ENCODE measurements at places on chromosomes 16 and 17.

DNA sequence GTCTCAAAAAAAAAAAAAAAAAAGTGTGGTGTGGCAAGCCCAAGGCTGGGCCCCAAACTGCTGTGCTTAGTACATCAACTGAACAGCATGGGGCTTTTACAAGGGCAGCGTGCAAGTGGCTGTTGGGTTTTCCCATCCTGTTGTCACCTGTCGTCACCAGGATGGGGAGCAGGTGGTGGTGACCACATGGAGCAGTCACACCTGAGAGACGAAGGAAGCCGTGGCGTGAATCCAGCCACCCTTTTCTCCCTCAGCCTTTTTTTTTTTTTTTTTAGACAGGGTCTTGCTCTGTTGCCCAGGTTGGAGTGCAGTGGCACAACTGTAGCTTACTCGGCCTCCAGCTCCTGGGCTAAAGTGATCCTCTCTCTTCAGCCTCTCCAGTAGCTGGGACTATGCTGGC lies 4.1 kb upstream of the MRPL58 start:
- peak; percentile 52 for DNase-seq

GRCh38 chr16:89893642-89894548 lies 20.5 kb downstream of the TCF25 start:
- DNase-seq = no peak

DNA sequence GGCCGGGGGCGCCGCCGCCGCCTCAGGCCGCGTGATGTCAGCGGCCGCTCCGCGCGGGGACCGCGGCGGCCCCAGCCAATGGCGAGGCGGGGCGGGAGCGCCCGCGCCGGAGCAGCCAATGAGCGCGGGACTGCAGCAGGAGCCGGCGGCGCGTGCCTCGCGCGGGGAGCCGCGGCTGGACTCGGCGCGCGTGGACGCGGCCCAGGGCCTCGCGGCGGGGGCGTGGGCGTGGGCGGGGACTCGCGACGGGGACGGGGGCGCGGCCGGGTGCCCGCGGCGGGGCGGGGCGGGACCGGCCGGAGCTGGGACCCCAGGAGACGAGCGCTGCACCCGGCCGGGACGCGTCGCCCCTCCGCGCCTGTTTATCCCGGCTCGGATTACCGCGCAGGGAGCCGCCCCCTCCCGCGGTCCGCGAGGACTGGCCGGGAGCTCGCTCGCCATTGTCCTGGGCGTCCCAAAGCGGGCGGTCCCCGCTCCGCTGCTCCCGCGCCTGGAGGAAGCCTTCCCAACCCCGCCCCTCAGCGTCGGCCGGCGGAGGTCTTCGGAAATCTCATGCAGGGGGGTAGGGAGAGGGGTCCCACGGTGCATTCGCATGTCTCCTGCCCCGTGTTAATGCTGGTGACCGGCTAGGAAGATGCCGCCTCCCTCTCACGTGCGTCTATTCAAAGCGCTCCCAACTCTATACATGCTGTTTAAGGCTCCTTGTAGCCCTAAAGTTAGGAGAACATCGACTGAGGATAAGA lies at the start of gene RNF157:
RNF157 (minus strand) TSS at position 33 of the 743 bp plus-strand sequence. CDS start 253 bp downstream, outside the sequence.
- peak; percentile 72 for DNase-seq

- DNase-seq = no peak
Measured at GRCh38 chr17:83125515-83126274, 46.3 kb downstream of the METRNL start.

- DNase-seq = peak; percentile 27
Measured at GRCh38 chr17:80774643-80775281, 216.9 kb upstream of the CHMP6 start.

GRCh38 chr17:44118427-44119050 lies 4.9 kb downstream of the HDAC5 start:
- DNase-seq = no peak

DNA sequence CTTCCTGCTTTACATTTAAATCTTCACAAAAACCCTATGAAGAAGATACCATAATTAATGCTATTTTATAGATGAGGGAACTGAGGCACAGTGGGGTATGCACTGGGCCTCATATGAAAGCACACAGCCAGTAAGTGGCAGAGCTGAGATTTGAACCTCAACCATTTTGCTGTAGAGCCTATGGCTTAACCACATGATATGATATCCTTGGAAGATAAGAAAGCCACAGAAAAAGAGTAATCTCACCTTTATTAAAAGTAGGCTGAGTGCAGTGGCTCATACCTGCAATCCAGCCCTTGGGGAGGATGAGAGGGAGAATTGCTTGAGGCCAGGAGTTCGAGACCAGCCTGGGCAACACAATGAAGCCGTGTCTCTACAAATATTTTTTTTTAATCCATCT lies 15.0 kb upstream of the TOB1 start:
- no peak for DNase-seq

DNA sequence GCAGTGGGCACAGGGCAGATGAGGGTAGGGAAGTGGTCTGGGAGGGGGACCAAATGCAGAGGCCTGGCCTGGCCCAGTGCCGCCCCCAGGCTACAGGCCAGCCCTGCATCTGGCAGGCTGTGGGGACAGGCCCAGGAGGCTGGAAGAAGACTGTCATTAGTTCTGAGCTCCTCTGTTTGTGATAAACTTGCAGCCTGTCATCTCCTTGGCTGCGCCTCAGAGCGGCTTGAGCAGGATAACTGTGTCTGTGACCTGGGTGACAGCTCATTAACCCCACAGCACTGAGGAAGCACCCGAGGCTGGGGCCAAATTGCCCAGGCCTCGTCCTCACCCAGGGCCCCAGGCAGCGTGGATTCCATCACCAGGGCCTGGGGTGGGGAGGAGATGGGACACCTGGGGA lies 23.9 kb downstream of the ABCC3 start:
- DNase-seq = no peak

- no peak for DNase-seq
Measured at GRCh38 chr17:12089809-12090384, 69.2 kb downstream of the MAP2K4 start.

- DNase-seq = no peak
Measured at GRCh38 chr17:74249590-74250270, 24.3 kb upstream of the DNAI2 start.

GRCh38 chr16:2095315-2095853 lies 40.3 kb downstream of the PKD1 start:
- DNase-seq = no peak

DNA sequence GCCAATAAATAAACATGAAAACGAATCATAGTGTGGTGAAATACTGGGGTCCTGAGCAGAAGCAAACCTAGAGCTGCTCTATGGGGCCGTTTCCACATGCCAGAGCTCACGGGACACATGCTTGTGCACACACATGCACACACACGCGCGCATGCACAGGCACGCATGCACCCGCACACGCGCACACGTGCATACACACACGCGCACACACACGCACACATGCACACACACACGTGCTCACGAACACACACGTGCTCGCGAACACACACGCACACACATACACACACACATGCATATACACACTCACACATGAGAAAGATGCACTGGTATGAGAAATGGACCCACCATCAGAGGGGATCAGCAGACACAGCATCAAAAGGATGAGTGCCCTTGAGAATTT lies 52.2 kb upstream of the DNAJA2 start:
- no peak for DNase-seq

- no peak for DNase-seq
Measured at GRCh38 chr17:3890082-3890877, 2.6 kb downstream of the CAMKK1 start.

DNA sequence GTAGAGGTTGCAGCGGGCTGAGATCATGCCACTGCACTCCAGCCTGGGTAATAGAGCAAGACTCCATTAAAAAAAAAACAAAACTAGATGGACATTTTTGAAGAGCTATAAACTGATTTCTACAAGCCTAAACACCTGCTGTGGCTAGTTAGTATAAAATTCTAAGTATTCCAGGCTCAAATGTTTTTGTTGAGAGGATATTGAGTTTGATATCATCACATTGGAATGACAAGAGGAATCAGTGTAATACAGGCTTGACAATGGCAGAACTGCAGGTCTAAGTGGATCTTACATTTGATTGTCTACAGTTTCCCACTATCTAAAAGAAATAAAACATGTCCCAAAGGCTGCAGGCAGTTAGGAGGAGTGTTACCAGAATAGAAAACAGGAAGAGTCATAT lies 23.9 kb upstream of the DLX3 start:
- DNase-seq = no peak

GRCh38 chr17:1123921-1124715 lies 55.7 kb downstream of the ABR start:
- no peak for DNase-seq

DNA sequence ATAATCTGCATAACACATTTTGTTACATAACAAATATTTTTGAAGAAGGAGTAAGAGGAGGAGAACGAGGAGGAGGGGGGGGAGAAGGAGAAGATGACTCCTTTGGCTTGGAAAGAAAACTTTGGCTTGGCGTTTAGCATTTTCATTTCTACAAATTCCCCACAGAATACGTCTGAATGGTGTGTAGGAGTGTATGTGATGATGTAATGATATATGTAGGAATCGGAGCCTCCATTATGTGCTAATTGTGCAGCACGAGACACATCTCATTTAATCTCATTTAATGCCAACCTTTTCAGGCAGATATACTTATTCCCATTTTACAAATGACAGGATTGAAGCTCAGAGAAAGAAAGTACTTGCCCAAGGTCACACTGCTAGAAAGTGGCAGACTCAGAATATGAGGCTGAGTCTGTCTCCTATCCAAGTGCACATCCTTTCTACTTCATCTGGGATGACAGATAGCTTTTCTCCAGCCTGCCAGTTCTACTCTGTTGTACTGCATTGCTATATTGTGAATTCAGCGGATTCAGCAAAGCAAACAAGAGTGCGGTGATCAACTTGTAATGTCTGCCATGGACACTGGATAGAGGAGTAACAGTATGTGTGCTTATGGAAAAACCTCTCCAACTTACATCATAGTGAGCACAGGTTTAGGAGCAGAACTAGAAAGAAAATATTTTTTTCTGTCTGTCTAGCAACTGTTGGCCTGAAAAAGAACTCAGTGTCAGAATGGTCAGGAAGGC lies 10.4 kb upstream of the SLC47A2 start:
- no peak for DNase-seq

- peak; percentile 30 for DNase-seq
Measured at GRCh38 chr17:72119873-72120641, 763 bp upstream of the SOX9 start.

- DNase-seq = no peak
Measured at GRCh38 chr17:7317161-7317803, 2.1 kb upstream of the GPS2 start.

- no peak for DNase-seq
Measured at GRCh38 chr17:43360376-43360738, 38.4 kb upstream of the ARL4D start.

All from GM12865 (cell line).